ENCODE measurements at places on chromosomes 7 and 10.

DNA sequence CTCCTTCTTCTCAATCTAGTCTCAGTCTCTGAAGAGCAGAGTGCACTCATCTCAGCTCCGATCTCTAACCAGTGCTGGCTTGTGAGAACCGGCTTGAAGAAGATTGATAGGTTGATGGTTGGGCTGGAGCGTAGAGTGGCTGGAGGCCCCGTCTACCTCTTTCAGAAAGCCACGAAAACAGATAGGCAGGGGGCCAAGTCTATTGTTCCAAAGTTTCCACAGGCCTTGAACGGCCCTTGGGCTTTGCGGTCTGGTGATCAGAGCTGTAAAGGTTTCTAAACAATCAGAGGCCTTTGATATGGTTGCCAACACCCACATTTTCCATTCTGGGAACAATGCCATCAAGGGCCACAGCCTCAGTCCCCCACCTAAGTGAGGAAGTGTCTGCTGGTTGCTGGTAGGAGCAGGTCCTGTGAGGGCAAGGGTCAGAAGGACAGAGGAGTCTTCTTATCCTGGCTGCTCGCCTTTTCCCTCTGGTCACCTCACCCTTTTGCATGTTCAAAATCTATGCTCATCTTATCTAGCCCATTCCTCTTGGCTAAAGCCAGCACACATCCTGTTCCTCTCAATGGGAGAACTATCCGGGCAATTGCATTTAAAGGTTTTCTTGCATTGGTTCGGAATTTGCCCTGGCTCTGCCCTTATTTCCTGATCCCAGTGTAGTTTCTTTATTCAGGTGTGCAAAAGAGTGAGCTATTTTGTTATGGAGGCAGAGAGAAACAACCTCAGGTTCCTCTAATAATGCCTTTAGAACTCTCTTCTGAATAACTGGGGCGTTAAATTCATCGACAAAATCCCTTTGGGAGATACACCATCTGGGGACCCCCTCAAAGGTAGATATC, 70.3 kb upstream of the KMT2E start:
- DNase-seq: no peak

DNA sequence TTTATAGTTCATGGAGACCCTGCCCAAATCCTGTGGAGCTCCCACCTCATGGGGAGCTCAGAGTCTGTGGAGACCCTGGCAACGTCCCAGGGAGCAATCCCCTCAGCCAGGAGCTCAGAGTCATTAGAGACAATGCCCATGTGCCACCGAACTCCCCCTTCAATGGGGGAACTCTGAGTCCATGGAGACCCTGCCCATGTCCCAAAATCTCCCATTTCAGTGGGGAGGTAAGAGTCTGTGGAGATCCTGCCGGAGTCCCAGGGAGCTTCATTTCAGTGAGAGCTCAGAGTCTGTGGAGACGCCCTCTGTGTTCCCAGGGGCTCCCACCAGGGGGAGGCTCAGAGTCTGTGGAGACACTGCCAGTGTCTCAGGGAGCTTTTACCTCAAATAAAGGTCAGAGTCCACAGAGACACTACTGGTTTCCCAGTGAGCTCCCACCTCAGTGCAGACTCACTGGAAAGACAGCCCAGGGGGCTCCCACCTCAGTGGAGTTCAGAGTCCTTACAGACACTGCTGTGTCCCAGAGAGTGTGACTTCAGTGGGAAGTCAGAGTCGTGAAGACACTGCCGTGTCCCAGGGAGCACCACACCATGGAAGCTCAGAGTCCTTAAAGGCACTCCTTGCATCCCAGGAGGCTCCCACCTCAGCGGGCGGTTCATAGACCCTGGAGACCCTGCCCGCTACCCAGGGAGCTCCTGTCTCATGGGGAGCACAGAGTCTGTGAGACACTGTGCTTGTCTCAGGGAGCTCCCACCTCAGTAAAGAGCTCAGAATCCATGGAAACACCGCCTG, 5.0 kb downstream of the MYO1G start:
- peak; percentile 66 for DNase-seq

GRCh38 chr7:95802270-95802669, 29.9 kb downstream of the DYNC1I1 start:
- no peak for DNase-seq

DNA sequence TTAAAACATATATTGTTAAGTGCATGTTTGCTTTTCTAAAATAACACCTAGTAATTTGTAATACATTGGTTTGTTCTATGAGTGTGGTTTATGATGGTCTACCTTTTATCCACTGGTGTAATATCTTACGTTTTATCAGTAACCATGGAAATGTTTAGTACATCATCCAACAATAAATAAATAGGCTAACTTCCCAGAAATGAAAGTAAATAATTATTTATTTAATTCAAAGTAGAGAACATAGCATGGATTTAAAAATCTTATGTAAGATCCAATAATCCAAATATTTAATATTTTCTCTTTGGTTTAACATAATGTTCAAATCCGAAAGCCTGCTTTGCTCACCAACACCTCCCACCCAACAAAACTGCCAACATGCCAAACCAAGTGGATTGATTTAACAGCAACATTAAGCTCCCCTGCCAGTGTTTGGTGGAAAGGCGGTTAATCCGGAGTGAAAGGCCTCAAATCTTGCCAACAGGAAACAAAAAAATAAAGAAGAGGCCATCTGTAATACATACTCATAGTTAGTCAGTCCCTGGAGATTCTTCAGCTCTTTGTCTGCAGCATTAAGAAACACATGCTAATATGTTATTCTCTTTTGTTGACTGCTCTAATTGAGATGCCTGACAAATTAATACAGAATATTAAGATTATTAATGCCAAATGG, 897.8 kb downstream of the CNTNAP2 start:
- peak; percentile 19 for DNase-seq

GRCh38 chr7:28018446-28018845, 162.1 kb downstream of the JAZF1 start:
- peak; percentile 72 for DNase-seq

- no peak for DNase-seq
These were observed 8.3 kb downstream of the COBL start for GRCh38 chr7:51308265-51308664.

GRCh38 chr7:50834031-50834535, 51.4 kb upstream of the GRB10 start:
- no peak for DNase-seq

- DNase-seq: no peak
These were observed 74.0 kb upstream of the NANOS1 start for GRCh38 chr10:118955531-118955930.

DNA sequence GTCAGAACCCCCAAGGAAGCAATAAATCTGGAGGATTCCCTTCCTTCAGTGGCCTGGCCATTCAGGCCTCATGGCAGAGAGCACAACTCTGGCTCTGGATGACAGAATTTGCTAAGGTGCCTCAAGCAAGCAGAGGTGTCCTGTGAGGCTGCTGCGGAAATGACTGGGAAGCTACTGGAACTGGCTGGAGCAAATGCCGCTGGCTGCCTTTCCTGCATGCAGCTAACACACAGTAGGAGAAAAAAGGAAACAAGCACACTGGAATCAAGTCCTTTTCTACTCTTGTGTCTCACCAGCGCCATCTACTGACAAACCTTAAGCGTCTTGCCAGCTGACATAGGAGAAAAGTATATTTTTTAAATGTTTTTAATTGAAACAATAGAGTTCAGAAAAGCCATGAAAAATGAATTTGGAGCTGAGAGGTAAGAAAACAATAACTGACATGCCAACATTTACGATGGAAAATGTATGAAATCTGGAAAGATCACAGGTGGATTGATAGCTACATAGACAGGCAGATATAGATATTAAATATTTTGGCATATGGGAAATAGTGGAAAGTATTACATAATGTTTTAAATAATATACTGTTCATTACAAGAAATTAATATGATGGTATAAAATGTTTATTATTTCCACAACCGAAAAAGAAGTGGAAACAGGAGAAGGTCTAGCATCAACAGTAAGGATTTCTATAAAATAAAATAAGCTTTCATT, 951.6 kb downstream of the ANKRD7 start:
- peak; percentile 55 for DNase-seq

- no peak for DNase-seq
These were observed 19.2 kb upstream of the ZNF32 start for GRCh38 chr10:43667761-43668386.

GRCh38 chr10:132462463-132463332, 65.7 kb downstream of the PWWP2B start:
- no peak for DNase-seq

GRCh38 chr7:69708857-69709256, 110.6 kb downstream of the AUTS2 start:
- no peak for DNase-seq

DNA sequence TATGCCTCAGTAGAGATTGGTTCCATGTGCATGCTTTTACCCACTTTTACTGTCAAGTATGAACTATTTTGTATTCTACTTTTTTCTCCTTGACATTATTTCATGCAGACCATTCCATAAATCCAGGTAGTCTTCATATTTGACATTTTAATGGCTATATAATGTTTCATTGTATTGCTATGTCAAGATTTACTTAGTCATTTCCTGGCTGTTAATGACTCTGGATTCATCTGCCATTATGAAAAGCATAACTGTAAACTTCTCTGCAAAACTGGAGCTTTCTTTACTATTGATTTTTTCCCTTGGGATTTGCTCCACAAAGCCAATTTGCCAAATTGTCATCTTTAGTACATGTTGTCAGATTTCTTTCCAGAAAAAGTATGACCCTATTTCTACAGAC, 6.8 kb upstream of the MSRB2 start:
- peak; percentile 71 for DNase-seq

- peak; percentile 85 for DNase-seq
These were observed 40.0 kb upstream of the SORBS1 start for GRCh38 chr10:95601116-95601719.

GRCh38 chr7:30842542-30843451, 68.9 kb upstream of the AQP1 start:
- DNase-seq: no peak

GRCh38 chr7:30249316-30249715, 35.1 kb upstream of the ZNRF2 start:
- no peak for DNase-seq

Data from ELR (cell line).